ENCODE measurements at places on chromosomes 1 and 21.

DNA sequence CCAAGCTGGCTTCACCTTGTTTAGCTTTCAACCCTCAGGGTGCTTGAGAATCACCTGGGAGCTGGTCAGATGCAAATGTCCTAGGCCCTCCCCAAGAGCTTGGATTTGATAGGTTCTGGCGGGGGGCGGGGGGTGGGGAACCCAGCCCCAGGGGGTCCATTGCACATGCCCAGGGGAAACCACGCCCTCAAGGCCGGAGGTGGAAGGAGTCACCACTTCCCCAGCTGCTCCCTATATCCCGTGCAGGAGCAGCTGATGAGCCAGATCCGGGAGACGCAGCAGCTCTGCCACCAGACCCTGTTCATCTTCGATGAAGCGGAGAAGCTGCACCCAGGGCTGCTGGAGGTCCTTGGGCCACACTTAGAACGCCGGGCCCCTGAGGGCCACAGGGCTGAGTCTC, 5.8 kb downstream of the TOR3A start:
- DNase-seq = no peak

DNA sequence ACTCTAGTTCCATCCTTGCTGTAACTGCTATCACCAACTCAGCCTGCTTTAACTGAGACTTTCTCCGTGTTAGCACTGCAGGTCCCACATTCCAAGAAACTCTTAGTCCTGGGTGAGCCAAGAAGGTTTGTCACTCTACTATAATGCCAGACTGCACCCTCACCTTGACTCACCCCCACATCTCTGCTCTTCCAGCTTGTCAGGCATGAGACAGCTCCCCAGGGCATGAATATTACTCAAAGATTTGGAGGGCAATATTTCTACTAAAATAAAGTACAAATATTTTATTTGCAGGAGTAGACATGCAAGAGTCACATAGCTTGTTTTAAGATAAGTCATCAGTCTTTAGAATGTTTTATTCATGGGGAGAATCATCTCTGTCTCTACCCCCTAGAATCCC, 110.2 kb downstream of the MATN1 start:
- DNase-seq = no peak

- DNase-seq = no peak
Observed at GRCh38 chr21:38859852-38860251, 54.1 kb downstream of the ETS2 start.

- DNase-seq = no peak
Observed at GRCh38 chr1:40923511-40924020, 55.9 kb upstream of the CTPS1 start.

- no peak for DNase-seq
Observed at GRCh38 chr1:109959974-109960744, 24.4 kb upstream of the AHCYL1 start.

DNA sequence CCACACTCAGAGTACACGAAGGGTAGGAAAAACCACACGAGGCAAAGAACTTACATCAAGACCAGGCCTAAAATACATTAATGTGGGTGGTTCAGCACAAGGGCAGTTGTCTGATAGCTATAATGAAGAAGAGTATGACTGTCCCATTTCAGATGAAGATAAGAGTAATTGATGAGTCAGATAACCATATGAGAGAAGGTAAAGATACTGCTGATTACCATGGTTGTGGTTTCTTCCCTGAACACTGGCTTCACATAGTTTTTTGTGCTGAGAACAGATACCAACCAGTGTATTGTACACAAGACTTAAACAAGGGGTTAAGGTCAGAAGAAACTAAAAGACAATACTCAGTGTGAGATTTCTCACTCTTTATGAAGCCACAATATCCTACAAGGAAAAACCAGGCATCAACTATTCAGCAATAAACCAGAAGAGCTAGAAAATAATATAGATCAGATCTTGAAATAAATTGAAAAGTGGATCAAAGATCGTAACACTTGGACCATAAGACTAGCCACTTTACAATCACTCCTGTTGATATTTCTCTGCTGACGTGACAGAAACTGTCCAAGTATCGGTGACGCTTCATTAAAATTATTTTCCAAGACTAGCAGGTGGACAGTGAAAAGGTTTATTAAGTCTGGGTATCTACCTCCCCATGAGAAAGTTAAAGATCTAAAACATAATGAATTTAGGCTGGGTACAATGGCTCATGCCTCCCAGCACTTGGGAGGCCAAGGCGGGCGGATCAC, 28.6 kb downstream of the PUM1 start:
- DNase-seq = no peak

DNA sequence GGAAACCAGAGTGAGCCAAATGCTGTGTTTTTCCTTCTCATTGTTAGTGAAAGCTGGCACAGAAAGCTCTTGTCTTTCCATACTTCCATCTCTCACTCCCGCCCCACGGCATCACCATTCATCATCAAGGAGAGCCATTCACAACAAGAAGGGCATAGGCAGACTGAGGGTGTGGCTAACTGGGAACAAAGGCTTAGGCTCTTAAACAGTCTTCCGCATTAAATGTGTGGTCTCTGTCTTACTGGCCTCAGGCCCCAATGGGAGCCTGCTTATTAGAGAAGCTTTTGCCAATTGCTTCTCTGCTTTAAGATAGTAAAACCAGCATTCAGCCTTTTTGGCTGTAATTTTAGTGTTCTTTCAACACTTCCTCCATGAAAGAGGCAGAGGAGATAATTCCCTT, 51.4 kb downstream of the TNFSF18 start:
- DNase-seq = no peak

GRCh38 chr1:87091425-87091824, 177.0 kb downstream of the HS2ST1 start:
- no peak for DNase-seq

- DNase-seq = peak; percentile 91
Observed at GRCh38 chr1:44594871-44595735, 79.2 kb downstream of the TMEM53 start.

DNA sequence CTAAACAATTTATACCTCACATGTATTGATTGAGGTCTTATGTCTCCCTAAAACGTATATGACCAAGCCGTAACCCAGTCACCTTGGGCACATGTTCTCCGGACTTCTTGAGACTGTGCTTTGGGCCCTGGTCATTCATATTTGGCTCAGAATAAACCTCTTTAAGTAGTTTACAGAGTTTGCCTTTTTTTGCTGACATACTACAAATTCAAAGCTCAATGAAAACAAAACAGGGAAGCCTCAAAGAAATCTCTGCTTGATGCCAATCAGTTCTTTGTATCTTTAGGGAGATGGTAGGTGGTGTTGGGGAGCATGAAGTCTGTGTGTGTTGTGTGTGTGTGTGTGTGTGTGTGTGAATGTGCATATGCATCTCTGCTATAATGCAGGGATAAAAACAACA, 247.0 kb downstream of the KCNJ6 start:
- DNase-seq = no peak

DNA sequence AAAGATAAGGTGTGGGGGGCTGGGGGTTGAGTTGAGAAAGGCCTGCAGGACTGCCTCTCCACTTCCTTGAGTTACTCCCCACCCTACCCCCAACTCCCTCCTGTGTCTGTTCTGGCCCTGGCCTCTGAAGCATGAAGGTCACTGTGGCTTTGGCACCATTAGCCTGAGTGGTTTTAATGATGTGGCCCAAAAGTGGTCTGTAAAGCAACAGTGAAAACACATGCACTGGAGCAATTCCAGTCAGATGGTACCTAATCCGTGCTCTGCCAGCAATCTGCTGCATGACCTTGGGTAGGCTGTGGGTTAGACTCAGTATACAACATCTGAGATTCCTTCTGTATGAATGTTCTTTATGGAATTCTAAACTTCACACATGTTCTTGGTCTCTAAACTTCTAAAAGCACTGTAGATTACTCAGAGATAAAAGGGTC, 86.5 kb upstream of the ATP1A1 start:
- no peak for DNase-seq

- DNase-seq = peak; percentile 45
Observed at GRCh38 chr1:29736582-29737188, 500.4 kb downstream of the PTPRU start.

DNA sequence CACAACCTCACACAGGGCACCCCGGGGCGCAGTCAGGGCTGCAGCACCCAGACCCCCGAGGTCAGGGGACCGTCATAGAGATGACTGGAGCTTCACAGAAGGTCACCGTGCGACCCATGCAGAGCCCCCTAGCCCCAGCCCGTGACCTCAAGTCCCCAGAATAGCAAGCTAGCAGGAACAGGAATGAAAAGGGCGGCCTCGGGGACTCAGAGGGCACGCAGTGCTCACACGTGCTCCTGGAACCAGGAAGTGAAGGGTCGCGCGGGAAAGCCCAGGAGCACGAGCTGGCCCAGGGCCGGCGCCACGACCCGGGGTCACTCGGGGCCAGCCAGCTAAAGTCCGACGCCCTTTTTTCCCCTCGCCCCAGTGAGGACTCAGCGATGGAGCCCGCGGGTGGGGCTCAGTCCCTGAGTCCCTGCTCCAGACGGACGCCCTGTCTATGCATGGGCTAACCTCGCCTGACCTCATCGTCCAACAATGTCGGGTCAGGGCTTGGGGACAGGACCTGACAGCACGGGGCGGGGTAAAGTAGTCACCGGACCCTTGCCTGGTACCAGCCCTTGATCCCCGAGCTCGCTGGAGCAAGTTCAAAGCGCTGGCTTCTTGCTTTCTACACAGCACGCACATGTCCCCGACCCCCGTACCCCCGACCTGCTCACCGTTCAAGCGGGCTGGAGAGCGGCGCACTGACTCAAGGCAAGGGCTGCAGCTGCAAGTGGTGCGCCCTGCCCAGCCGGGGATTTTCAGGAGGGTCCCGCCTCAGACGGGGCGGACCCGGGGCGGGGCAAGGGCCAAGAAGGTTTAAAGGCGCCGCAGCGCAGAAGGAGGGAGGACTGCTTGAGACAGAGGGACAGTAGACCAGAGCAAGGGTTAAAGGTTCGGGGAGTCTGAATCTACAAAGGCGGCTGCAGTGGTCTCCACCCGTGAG, at the start of gene TAGLN2:
TAGLN2 (minus strand) TSS at position 717 of the 928 bp plus-strand sequence. CDS start 4,998 bp downstream, outside the sequence.
- peak; percentile 94 for DNase-seq

DNA sequence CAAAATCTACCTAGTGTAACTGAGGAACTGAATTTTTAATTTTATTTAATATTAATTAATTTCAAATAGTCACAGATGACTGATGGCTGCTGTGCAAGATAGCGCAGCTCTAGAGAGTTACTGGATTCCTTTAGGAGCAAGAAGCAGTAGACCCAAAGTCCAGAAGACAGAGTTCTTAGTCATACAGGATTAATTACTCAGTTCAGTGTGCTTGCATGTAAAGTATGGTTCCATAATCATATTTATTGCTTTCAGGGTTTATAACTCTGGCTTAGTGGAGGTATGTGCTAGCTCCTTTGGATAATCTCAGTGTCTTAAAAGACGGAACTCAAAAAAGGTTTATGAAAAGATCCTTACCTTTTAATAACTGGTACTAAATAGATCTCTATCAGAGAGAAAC, 17.4 kb downstream of the CEPT1 start:
- no peak for DNase-seq

GRCh38 chr1:145964328-145965118, at the start of the genes ANKRD34A and POLR3GL:
Gene ANKRD34A, minus strand, starts transcription at chr1:145964575. Its CDS starts 2,816 bp downstream, at chr1:145961759.
Gene POLR3GL, plus strand, starts transcription at chr1:145964690. Its CDS starts 10,176 bp downstream, at chr1:145974866.
- DNase-seq = peak; percentile 95

- DNase-seq = no peak
Observed at GRCh38 chr1:116167625-116168276, 56.6 kb downstream of the MAB21L3 start.

GRCh38 chr1:98931128-98931835, 73.4 kb downstream of the PLPPR5 start:
- no peak for DNase-seq

DNA sequence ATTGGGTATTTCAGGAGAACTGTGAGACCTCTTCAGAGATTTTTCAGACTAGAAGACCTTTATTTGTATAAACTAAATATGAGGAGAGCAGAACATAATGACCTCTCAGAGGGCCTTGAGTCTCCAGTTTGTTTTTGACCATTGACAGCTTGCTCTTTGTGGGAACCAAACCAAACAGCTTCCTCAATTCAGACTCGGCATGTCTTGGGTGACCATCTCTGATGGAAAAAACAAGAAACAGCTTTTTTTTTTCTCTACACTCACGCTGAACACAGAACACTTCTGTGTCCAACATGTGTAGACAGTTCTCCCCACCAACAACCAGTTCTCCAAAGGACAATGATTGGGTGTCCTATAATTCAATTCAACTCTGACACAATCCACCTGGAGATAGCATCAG, 11.5 kb downstream of the ATP1A4 start:
- no peak for DNase-seq

GRCh38 chr1:165162671-165163241, 193.8 kb downstream of the LMX1A start:
- no peak for DNase-seq

- no peak for DNase-seq
Observed at GRCh38 chr1:67261680-67262079, 46.0 kb upstream of the IL12RB2 start.

DNA sequence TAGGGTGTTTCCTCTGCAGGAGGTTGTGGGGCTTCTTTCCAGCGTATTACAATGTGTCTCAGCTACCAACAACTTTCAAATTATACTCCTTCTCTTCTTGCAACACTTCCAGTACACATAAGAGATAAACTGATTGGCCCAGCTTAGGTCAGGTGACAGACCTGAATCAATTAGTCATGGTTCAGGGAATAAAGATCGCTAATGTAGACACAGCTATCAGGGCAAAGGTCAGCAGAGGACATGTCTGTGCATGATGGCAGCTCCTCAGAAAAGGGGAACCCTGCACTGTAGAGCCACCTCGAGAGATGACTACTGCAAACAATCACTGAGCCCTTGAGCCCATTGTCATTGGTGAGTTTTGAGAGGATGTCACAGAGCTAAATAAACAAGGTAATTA, 36.8 kb upstream of the PKN2 start:
- peak; percentile 8 for DNase-seq

GRCh38 chr1:216064643-216065042, 358.6 kb downstream of the USH2A start:
- no peak for DNase-seq

DNA sequence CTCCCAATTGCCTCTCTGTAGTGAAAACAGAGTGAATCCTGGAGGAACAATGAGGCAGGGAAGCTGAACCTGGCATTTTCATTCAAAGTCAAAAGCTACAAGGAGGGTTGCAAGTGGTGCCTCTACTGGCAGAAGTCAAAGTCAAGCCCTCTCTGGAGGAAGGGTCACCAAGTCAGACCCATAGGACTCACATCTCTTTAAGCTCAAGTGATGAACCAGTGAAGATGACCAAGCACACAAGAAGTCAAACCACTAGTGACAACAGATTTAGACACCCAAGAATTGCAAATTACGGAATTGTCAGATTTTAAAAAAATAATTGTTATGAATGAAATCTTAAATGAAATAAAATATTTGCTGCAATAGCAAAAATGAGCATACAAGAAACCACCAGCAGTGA, 81.1 kb upstream of the ATP1B1 start:
- no peak for DNase-seq

GRCh38 chr1:100445565-100445964, 92.4 kb upstream of the GPR88 start:
- no peak for DNase-seq

- DNase-seq = no peak
Observed at GRCh38 chr1:228206582-228207351, 1.1 kb upstream of the OBSCN start.

- no peak for DNase-seq
Observed at GRCh38 chr1:248850536-248851251, 8.2 kb downstream of the ZNF692 start.

Data from activated CD4-positive, alpha-beta T cell treated with anti-CD3 and anti-CD28 coated beads for 36 hours (primary cell).